ENCODE measurements at places on chromosomes 12 and 14. TPM values are rescaled to one million over a fixed set of nuclear protein-coding genes. Genes with fewer than 3 reads are reported as not detected.

The STYK1 gene
- total RNA-seq, result 5.9 TPM

The ST8SIA1 gene
- total RNA-seq, result 2.5 TPM

The MYL2 gene
- total RNA-seq, result not detected

The TCL1B gene
- total RNA-seq, result not detected

The GLRX5 gene
- 40.9 TPM for total RNA-seq

The TMEM229B gene
- 21.5 TPM for total RNA-seq

The AREL1 gene
- total RNA-seq, result 20.3 TPM

The LRCOL1 gene
- not detected for total RNA-seq

The FOXN4 gene
- total RNA-seq, result not detected

The ANO6 gene
- total RNA-seq, result 64.2 TPM

The RPL10L gene
- not detected for total RNA-seq

The STON2 gene
- total RNA-seq, result 1.3 TPM

The ACSM4 gene
- not detected for total RNA-seq

The AMDHD1 gene
- total RNA-seq, result 1.5 TPM

The IPO4 gene
- total RNA-seq, result 26.8 TPM

The TAS2R19 gene
- total RNA-seq, result not detected

The CCDC175 gene
- not detected for total RNA-seq

The RHNO1 gene
- 68.6 TPM for total RNA-seq

The RBM25 gene
- 19.5 TPM for total RNA-seq

The TPH2 gene
- total RNA-seq, result not detected

The PLEKHG7 gene
- total RNA-seq, result not detected
